CD4-positive, alpha-beta T cell treated with Interleukin-21 for 1 hour (primary cell): ENCODE measurements at places on chromosomes 7 and 10.

- DNase-seq, result no peak
Measured at GRCh38 chr7:136957391-136957790, 88.9 kb downstream of the CHRM2 start.

DNA sequence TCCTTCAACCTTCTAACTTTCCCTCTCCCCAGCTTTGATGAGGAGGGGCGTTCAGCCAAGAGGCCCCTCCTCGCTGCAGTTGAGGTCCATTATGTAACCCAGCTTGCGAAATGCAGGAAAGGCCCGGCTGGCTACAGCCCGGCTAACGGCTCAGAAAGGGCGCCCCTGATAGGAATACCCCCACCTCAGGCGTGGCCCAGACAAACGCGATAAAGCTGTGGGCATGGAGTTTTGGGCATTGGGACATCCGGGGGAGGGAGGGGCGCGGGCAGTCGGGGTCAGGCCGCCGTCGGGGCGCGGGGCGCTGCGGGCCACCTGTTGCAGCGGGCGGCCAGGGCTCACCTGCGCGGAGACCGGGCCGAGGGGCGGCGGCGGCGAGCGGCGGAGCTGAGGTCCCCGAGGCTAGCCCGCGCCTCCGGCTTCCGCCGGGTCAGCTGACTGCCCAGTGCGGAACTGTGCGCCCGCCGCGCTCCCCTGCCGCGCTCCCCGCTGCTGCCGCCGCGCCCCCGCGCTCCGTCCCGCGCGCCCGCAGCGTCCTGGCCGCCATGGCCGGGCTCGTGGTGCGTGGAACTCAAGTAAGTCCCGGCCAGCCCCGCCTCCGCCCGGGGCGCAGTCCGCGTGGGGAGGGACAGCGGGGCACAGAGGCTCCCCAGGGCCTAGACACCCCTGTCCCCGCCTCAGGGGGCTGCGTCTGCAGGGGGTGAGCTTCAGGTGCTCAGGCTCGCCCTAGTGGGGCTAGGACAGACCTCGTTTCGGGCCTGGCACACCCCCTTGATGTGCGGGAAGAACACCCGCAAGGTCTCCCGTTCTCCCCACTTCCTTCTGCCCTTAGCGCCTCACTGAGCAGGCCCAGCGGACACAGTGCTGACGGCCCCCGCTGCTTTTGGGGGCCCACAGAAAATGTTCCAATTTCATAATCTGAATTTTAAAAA, at the start of gene LRMDA:
TSS of gene LRMDA (plus strand) at position 445 of the 932 bp plus-strand sequence.
- no peak for DNase-seq

DNA sequence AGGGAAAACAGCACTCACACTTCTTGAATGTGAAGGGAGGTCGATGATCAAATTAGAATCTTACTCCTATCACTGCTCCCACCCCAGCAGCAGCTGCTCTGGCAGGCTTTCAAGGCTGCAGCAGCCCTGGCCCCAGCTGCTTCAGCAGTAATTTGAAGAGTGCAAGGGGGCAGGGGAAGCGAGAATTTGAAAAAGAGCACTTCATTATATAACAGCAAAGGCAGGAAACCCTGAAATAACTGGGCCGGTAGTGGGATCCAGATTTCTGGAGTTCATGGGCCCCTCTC, 44.9 kb downstream of the MYPN start:
- DNase-seq, result no peak

DNA sequence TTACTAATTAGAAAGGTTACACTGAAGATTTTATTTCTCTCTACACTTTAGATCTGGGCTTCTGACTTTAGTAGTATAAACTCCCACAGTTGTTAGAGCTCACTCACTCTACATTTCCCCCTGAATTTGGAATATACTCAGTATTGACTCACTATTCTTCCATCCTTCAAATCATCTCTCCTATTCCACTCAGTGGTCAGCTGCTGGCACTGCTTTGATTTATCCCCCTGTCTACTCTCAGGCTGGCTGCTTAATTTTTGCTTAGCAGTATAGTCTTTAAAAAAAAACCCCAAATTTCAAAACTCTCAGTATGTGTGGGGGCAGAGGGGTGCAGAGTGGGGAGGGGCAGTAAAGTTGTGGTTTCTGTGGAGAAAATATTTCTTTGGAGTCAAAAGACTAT, 68.9 kb downstream of the CDK6 start:
- no peak for DNase-seq

- no peak for DNase-seq
Measured at GRCh38 chr10:54484186-54484585, 316.8 kb downstream of the PCDH15 start.

DNA sequence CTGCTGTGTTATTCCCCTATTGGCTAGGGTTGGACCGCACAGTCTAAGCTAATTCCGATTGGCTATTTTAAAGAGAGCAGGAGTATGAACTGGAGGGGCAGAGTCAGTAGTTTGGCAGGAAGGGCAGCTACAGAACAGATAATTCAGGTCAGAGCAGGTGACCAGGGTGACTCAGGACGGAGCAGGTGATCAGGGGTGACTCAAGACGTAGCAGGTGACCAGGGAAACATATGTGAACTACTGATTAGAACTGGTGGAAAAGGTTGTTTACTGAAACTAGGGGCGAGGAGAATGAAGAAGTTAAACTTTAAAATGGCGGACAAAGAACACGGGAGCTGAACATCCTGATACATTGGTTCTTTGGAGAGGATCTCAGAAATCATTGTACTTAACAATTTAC, 102.3 kb downstream of the CCDC7 start:
- no peak for DNase-seq

DNA sequence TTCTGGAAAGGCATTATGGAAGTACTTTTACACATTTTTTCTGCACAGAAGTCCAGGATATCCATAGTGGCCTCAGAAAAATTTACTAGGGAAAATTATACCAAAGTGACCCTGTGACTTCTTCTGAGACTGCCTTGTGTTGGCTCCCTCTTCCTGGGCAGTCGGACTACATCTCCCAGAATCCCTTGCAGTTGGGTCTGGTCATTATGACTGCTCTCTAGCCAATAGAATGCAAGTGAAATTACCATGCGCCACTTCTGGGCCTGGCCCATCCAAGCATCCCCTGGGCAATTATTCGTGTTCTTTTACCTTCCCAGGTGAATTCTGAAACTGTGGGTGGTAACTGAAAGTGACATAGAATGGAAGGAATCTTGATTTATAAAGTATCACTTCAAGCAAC, 430.9 kb downstream of the ACTR3B start:
- no peak for DNase-seq

DNA sequence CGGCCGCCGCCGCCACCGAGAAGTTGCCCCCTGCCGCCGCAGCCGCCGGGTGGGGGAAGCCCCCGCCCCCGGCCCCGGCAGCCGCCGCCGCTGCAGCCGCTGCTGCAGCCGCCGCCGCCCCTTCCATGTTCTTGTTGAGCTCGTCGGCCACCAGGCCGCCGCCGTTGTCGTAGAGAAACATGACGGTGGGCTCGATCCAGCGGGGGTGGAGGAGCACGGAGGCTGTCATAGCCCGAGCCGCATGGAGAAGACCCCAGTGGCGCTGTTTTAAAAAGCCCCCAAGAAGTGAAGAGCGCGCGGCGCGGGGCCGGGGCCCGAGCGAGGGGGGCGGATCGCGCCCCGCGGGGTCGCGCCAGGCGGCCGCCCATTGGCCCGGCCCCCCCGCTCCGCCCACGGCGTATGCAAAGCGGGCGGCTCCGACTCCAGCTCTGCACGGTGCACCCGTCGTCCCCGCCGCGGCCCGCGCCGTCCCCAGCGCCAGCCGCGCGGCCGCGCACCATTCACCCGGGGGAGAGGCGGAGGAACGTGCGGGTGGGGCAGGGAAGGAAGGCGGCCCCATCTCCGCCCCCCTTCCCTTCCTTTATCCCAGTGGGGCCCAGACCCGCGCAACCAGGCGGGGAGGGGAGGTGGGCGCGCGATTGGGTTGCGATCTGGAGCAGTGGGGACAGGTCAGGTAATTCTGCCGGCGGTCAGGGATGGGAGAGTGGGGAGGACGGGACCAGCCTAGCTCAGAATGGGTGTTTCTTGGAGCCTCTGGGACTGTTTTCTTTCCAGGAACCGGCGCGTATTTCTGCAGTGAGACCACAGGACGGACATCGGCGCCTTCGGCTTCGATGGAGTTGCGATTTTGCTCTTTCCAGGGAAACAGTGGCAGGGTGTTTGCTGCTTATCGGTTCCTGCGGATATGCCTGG, at the start of gene HOXA13:
TSS of gene HOXA13 (minus strand) at position 243 of the 912 bp plus-strand sequence. CDS start at position 229, 14 bp downstream.
- no peak for DNase-seq

DNA sequence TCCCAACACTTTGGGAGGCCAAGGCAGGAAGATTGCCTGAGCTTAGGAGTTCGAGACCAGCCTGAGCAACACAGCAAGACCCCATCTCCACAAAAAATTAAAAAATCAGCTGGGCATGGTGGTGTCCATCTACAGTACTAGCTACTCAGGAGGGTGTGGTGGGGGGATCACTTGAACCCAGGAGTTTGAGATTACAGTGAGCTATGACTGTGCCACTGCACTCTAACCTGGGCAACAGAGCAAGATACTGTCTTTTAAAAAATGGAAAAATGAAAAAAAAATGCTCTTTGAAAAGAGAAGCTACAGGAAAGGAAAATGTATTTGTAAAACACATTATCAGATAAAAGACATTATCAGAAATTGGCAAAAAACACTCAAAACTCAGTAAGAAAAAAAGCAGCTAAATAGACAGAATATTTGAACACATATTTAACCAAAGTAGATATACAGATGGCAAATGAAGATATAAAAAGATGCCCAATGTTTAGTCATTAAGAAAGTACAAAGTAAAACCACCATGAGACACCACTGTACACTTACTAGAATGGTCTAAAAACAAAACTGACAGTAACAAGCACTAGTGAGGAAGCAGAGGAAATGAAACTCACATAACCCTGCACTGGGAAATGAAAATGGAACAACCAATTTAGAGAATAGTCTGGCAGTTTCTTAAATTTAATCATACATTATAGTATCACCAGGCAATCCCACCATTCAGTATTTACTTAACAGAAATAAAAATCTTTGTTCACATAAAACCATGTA, 40.5 kb downstream of the NRBF2 start:
- no peak for DNase-seq

- DNase-seq, result no peak
Measured at GRCh38 chr10:129628823-129629222, 161.8 kb downstream of the MGMT start.

GRCh38 chr10:48770561-48771089, 86.0 kb downstream of the WDFY4 start:
- no peak for DNase-seq

GRCh38 chr7:100130608-100131453, 4.1 kb downstream of the MBLAC1 start:
- peak; percentile 83 for DNase-seq

DNA sequence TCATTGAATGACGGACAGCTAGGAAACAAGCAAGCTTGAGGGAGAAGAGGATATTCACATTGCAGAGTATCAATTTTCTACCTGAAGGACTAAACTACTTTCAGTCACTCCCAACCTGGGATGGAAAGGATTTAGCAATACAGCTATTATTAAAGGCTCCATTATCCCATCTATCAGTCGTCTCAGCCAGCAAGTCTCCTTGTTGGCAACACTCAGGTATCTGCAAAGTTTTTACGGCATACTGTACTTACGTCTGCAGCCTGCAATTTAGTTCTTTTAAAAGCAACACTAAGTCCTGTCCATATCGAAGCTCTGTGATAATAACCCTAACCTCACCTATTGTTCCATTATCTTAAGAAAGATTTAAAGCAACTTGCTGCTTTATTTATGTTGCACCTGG, 689.4 kb downstream of the PARD3 start:
- no peak for DNase-seq

DNA sequence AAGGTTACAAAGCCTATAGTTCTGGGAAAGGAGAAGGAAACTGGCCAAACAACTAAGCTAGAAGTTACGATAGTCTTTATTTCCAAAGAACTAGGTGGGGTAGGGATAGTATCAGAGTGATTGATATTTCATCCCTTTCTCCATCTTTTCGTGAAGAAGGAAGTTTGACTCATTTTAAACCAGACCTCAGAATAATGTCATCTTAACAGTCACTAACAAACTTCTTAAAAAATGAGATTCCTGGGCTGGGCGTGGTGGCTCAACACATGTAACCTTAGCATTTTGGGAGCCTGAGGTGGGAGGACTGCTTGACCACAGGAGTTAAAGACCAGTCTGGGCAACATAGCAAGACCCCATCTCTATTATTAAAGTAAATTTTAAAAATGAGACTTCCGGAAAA, 69.4 kb downstream of the ARL4A start:
- DNase-seq, result no peak

- DNase-seq, result no peak
Measured at GRCh38 chr10:132272231-132272971, 35.3 kb downstream of the STK32C start.

DNA sequence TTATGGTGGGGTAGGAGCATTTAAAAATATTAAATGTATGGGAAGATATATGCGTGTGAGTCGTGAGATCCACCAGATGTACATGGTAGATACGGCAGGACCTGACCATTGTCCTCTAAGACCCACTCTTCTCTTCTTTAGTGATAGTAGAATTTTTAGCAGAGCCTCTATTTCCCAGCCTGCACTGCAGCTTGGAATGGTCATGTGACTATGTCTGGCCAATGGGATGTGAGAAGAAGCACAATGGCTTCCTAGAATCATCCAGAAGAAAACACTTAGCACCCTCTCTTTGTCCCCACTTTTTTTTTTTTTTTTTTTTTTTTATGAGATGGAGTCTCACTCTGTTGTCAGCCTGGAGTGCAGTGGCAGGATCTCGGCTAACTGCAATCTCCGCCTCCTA, 86.6 kb upstream of the CYTH3 start:
- DNase-seq, result no peak

- DNase-seq, result no peak
Measured at GRCh38 chr10:28897617-28898464, 220.5 kb downstream of the BAMBI start.

- DNase-seq, result no peak
Measured at GRCh38 chr10:117652228-117653169, 110.0 kb downstream of the EMX2 start.

GRCh38 chr7:134431815-134432214, 27.1 kb downstream of the AKR1B1 start:
- no peak for DNase-seq

GRCh38 chr7:125934955-125935354, 1005.3 kb upstream of the POT1 start:
- DNase-seq, result no peak

DNA sequence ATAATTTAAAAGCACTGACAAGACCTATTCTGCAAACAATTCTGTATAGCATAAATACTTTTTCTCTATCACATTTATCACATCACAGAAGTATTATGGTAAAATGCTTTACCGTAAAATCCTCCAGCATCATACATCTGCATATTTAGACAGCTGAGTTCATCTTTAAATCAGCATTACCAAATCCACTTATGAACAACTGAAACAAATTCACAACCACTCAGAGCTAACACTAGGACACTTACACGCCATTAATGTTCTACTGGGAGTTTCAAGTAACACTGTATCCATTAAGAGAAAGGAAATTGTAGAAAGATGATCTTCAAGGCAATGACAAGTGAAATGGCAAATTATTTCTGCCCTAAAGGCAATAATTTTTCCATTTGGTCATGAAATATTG, 105.7 kb upstream of the DKK1 start:
- DNase-seq, result no peak

GRCh38 chr7:82615527-82615926, 171.9 kb upstream of the CACNA2D1 start:
- peak; percentile 6 for DNase-seq
